NCI-H146 (cell line): ENCODE measurements at places on chromosomes 3 and 15.

DNA sequence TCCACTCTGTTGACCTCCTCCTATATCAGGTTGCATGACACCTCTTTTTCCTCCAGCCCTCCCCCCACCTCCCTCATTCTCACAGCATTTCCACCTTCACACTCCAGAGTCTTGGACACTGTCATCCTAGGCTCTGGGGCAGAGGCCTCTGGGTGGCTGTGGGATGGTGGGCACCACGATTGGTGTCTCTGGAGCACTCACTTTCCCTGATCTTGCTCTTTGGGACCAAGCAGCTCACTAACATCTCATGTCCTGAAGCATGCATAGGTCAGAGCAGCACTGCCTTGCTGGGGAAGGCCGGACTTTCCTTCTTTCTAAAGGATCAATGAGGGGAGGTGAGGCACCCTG lies 14.9 kb downstream of the ZBTB47 start:
- no peak for DNase-seq

GRCh38 chr3:118476885-118477618 lies 557.6 kb downstream of the IGSF11 start:
- DNase-seq: no peak

GRCh38 chr15:91541286-91541685 lies 312.2 kb upstream of the SLCO3A1 start:
- DNase-seq: no peak

DNA sequence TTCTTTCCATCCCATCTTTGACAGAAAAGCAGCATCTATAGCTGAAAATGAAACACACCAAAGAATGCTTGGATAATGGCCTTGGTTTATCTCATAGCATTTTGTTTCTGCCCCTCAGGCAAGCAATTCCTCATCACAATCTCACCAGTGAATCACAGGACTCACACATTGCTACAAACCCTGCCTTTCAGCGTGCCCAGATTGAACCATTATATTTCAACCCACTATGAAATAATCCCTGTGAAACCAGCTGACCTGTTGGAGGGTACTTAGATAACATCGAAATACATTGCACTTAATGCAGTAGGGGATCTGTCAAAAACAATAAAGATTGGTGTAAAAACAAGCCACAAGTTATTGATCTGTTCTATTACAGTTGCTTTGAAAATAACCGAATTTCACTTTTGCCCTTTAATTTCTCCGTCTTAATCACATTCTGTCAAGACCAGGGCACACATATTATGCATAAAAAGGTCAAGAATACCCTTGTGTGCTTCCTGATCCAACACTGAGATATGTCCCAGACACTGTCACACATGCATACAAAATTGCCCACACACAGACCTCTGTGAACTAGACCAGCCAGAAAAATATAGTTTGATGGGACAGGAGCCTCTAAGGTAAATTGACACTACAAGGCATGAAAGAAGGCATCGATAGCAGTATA lies 839.8 kb downstream of the NTRK3 start:
- DNase-seq: no peak

DNA sequence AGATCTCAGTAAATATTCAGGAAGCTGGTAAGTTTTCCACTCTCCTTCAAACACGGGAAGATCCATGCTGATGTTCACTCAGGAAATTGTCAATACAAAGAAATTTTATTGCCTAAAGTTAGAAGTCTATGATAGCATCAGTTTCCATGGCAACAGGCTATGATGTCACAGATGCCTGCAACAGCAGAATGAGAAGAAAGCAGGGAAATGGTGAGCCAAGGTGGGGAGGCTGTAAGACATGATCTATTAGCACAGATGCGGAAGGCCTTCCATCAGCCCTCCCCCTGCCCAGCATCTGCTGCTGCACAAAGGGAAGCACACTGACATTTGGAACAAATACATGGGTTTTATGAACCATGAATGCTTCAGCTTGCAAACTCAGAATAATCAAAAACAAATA lies 28.6 kb downstream of the EPHB1 start:
- peak; percentile 40 for DNase-seq

DNA sequence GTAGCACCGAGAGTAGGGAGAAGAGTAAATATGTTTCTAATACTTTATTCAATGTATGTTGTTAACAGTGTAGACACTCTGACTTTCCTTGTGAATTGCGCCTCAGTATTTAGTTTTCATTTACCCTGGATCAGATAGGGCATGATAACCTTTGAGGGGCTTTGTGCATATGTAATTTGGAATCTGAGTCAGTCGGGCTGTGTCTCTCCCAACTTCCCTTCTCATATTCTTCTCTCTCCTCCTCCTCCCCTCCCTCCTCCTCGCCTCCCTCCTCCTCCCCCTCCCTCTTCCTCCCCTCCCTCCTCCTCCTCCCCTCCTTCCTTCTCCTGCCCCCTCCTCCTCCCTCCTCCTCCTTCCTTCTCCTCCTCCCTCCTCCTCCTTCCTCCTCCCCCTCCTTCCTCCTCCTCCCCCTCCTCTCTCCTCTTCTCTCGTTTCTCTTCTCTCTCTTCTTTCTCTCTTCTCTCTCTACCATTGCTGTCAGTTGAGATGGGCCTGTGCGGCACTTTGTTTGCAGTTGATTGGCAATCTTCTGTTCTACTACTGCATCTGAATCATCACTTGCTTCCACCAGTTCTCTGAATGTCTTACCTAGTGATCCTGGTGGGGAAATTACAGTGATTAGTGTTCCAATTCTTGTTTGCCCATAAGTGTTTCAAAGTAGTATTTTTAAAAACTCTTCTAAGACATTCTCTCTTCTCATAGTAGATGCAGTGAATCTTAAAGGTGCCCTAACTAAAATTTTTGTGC lies 162.3 kb downstream of the PGPEP1L start:
- DNase-seq: no peak

- DNase-seq: peak; percentile 58
Measured at GRCh38 chr15:63019511-63020109, 22.9 kb upstream of the TPM1 start.

DNA sequence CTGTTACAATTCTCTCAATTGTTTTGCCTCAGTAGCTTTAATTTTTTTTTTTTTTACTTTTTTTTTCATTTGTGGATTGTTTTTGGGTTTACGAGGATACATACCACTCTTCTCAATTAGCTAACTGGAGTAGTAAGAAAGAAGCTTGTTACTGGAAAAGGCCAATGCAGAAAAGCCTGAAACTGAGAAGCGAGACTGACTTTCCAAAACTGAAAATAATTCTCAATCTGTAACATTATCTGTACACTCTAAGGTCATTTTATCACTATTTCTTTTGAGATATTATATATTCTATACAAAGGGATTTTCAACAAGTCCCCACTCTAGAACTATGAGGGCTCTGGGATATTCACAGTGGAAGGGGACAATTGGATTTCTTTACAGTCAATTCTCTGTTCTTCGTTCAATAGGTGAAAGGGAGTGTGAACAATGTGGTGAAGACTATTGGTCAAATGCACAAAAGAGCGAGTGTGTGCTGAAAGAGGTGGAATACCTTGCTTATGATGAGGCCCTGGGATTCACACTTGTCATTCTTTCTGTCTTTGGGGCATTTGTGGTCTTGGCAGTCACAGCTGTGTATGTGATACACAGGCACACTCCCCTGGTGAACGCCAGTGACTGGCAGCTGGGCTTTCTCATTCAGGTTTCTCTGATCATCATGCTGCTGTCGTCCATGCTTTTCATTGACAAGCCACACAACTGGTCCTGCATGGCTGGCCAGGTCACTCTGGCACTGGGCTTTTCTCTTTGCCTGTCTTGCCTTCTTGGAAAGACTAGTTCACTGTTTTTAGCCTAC lies 83.9 kb upstream of the KCNAB1 start:
- no peak for DNase-seq
